CD4-positive, alpha-beta T cell treated with Interleukin-21 for 1 hour (primary cell): ENCODE measurements at places on chromosomes 13 and 19.

DNA sequence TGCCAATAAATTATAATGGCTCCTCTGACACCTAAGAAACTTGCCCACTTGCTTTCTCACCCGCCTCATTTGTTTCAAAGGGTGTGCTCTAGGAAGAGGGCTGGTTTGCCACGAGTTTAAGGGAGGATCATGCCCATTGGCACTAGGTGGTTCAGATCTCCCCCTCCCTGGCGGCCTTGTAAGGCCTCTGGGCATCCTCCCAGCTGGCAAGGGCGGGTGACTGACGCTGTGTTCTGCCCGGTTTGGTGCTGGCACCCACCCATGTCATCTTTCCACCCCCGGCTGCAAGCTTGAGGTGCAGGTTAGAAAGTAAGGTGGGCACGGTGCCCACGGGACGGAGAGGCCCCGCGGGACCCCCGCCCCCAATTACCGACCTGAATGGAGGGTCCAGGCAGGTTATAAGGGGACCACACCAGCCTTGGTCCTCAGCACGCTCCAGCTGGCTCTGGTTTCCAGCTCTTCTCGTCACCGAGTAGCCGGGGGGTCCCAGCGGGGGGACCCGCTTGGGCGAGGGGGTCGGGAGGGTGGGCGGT, 90.4 kb downstream of the PTPRS start:
- no peak for DNase-seq

- peak; percentile 82 for DNase-seq
Observed at GRCh38 chr19:18419195-18419698, at the start of gene SSBP4. TSS of gene SSBP4 (plus strand) at chr19:18419398. CDS start at chr19:18419649, 251 bp downstream.

DNA sequence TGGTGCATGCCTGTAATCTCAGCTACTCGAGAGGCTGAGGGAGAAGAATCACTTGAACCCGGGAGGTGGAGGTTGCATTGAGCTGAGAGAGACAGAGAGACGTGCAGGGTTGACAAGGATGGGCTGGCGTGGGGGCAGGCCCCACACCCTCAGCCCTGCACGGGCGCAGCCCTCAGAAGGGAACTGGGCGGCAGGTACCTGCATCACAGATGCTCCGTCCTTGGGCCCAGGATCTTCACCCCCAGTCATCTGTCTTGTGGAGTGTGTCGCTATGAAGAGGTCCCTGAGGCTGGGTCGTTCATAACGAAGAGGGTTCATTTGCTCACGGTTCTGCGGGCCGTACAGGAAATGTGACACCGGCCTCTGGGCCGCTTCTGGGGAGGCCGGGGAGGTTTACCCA, 20.3 kb downstream of the C2CD4C start:
- DNase-seq = no peak

DNA sequence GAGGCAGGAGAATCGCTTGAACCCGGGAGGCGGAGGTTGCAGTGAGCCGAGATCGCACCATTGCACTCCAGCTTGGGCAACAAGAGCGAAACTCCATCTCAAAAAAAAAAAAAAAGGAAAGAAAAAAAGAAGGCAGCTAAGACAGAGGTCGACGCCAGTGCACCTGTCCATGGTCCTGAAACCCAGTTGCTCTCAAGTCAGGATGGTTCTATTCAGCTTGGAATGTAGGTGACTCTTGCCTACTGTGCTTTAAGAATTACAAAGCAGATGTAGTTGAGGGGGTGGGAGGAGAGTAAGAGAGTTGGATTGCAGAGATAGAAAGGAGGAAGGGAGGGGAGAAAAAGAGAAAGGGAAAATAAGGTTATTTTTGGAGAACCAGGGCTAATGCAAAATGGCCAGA, 18.7 kb downstream of the CACNG7 start:
- peak; percentile 13 for DNase-seq
